ENCODE measurements at places on chromosomes 2 and 18. TPM values are rescaled to one million over a fixed set of nuclear protein-coding genes. Genes with fewer than 3 reads are reported as not detected.

DNA sequence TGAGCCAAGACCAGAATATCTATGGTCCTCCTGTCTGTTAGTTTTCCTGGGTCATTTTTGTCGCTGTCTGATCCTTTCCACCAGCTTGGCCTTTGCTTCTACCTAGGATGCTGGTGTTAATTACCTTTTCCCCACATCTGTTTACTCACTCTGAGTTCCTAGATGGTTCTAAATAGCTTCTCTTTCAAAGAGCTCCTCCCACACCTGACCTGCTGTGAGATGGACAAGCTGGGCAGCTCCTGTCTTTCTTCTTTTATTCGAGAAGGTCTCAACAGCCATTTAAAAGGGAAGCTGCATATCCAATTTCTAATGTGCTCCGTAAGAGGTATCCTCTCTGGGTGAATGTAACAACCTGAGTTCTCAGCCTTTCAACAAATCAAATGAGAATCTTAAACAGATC is 156.2 kb downstream of the HRH4 start:
- DNase-seq: no peak
- H3K4me1 ChIP-seq: no peaks in the 10 kb centered on the region
- H3K4me3 ChIP-seq: no peak overlapping the region
- H3K36me3 ChIP-seq: no peaks in the 10 kb centered on the region

The SETBP1 gene
- 47.7 TPM for total RNA-seq

GRCh38 chr2:67208887-67209500 is 188.1 kb upstream of the ETAA1 start:
- H3K27me3 ChIP-seq: no peaks in the 10 kb centered on the region
- DNase-seq: peak; percentile 61
- H3K4me1 ChIP-seq: peaks cover 60% of the 10 kb centered on the region
- H3K27ac ChIP-seq: peak overlapping the region; percentile 77
- no peak overlapping the region for H3K4me3 ChIP-seq
- peaks cover 9% of the 10 kb centered on the region for H3K36me3 ChIP-seq

DNA sequence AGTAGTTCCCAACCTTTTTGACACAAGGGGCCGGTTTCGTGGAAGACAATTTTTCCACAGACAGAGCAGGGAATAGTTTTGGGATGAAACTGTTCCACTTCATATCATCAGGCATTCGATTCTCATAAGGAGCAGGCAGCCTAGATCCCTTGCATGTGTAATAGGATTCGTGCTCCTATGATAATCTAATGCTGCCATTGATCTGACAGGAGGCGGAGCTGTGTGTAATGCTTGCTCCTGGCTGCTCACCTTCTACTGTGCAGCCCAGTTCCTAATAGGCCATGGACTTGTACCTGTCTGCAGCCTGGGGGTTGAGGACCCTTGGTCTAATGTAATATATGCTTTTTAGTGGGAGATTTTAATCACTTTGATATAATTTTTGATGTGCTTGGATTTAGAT is 188.7 kb upstream of the KLHL14 start:
- H3K27me3 ChIP-seq: peaks cover 14% of the 10 kb centered on the region
- H3K4me1 ChIP-seq: peaks cover 8% of the 10 kb centered on the region
- H3K36me3 ChIP-seq: no peaks in the 10 kb centered on the region
- H3K4me3 ChIP-seq: no peak overlapping the region

The KIF1A gene
- total RNA-seq: 46.2 TPM

The GPAT2 gene
- not detected for total RNA-seq

GRCh38 chr2:163990541-163990940 is 254.7 kb upstream of the FIGN start:
- H3K4me1 ChIP-seq: no peaks in the 10 kb centered on the region
- no peak overlapping the region for H3K27ac ChIP-seq
- H3K27me3 ChIP-seq: no peaks in the 10 kb centered on the region
- H3K4me3 ChIP-seq: no peak overlapping the region
- H3K36me3 ChIP-seq: no peaks in the 10 kb centered on the region

DNA sequence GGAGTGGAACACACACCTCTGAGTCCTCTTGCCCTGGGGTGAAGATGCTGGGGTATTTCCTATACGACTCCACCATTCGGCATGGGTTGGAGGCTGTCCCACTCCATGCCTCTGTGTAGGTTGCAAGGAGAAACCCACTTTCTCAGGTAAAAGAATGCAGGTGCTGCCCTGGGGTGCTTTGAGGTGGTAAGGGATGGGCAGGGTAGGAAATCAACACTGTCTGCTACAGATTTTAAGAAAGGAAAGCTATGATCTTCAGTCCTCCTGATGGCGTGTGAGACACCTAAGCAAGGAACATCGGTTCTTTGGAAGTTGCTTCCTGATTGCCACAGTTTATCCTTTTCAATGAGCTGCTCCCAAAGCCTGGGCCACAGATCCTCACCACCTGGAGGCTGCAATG is 209.2 kb downstream of the NCK2 start:
- no peak overlapping the region for H3K4me3 ChIP-seq
- DNase-seq: no peak
- no peak overlapping the region for H3K27ac ChIP-seq
- H3K4me1 ChIP-seq: peaks cover 6% of the 10 kb centered on the region
- peaks cover 44% of the 10 kb centered on the region for H3K27me3 ChIP-seq
- H3K36me3 ChIP-seq: no peaks in the 10 kb centered on the region

The USP14 gene
- total RNA-seq: 57.1 TPM

DNA sequence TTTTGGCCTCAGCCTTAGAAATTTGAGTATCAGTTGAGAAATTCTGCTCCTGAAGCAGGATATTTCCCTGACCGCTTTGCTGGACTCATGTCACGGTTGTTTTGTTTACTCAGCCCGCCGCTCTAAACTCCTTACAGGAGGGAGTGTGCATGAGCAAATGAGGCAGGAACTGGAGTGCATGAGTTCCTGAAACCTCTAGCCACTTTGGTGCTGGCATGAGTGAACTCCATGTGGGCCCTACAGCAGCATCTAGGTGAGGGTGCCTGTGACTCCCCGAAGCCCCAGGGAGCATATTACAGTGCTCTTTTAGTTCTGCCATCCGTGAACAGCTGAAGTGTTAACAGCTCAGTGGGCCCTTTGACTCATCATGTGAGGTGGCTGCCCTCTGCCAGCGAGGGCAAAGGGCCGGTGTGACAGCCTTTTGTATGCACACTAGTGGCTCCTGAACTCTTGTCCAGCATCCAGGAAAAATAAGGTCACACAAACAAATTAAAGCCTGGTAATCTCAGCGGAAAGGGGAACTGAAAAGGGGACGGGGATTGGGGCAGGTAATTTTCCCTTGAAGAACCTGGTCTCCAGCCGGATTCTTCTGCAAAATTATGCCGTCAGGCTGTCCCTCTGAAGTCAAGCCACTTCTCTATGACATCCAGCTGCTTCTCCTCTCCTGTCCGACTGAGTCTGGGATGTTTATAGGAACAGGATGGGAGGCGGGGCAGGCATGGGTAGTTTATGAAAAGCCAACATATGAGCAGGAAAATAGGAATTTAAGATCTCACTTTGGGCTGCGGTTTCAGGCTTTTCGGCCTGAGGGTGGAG is 1668.7 kb downstream of the SUCLG1 start:
- H3K27ac ChIP-seq: no peak overlapping the region
- H3K36me3 ChIP-seq: no peaks in the 10 kb centered on the region
- no peak for DNase-seq
- H3K27me3 ChIP-seq: no peaks in the 10 kb centered on the region
- no peak overlapping the region for H3K4me3 ChIP-seq

GRCh38 chr2:186405842-186406241 is 80.2 kb upstream of the ZC3H15 start:
- H3K4me3 ChIP-seq: no peak overlapping the region
- H3K36me3 ChIP-seq: no peaks in the 10 kb centered on the region
- H3K27me3 ChIP-seq: no peaks in the 10 kb centered on the region
- DNase-seq: no peak
- no peak overlapping the region for H3K27ac ChIP-seq

GRCh38 chr2:233486778-233487552 is 79.6 kb downstream of the USP40 start:
- no peak for DNase-seq
- H3K27me3 ChIP-seq: no peaks in the 10 kb centered on the region
- peaks cover 43% of the 10 kb centered on the region for H3K36me3 ChIP-seq
- H3K4me1 ChIP-seq: peaks cover 55% of the 10 kb centered on the region

All from mesothelial cell of epicardium (in vitro differentiated cells).